ENCODE measurements at places on chromosomes 3 and 15. TPM values are rescaled to one million over a fixed set of nuclear protein-coding genes. Genes with fewer than 3 reads are reported as not detected.
A peak's percentile ranks its signal among the peaks of the same experiment; 100 is the strongest.

GRCh38 chr15:34650177-34650576, 66.7 kb upstream of the GOLGA8B start:
- no peaks in the 10 kb centered on the region for H3K36me3 ChIP-seq
- H3K4me3 ChIP-seq, result no peak overlapping the region
- no peaks in the 10 kb centered on the region for H3K4me1 ChIP-seq
- no peaks in the 10 kb centered on the region for H3K27me3 ChIP-seq
- no peak for DNase-seq

DNA sequence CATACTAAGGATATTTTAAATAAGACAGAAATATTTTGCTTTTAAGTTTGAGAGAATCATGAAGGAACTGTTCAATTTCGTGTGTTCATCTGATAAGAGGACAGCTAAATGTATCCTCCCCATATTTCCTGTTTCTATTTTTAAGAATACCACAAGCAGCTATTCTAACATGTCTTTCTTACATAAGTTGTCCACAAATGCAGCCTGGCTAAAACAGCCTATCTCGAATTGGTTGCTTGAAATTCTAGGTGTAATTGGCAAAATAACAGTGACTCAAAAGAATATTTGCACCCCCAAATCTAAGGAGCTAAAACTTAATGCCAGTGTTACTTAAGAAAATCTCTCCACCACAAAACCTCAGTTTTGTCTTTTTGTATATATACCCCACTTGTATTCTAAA, 35.0 kb downstream of the BTLA start:
- no peaks in the 10 kb centered on the region for H3K36me3 ChIP-seq
- H3K4me1 ChIP-seq, result no peaks in the 10 kb centered on the region
- H3K27me3 ChIP-seq, result no peaks in the 10 kb centered on the region
- no peak overlapping the region for H3K4me3 ChIP-seq
- H3K27ac ChIP-seq, result no peak overlapping the region

DNA sequence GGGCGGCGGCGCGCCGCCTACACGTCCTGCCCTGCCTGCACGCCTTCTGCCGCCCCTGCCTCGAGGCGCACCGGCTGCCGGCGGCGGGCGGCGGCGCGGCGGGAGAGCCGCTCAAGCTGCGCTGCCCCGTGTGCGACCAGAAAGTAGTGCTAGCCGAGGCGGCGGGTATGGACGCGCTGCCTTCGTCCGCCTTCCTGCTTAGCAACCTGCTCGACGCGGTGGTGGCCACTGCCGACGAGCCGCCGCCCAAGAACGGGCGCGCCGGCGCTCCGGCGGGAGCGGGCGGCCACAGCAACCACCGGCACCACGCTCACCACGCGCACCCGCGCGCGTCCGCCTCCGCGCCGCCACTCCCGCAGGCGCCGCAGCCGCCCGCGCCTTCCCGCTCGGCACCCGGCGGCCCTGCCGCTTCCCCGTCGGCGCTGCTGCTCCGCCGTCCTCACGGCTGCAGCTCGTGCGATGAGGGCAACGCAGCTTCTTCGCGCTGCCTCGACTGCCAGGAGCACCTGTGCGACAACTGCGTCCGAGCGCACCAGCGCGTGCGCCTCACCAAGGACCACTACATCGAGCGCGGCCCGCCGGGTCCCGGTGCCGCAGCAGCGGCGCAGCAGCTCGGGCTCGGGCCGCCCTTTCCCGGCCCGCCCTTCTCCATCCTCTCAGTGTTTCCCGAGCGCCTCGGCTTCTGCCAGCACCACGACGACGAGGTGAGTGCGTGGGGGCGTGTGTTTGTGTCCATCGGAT, 602 bp downstream of the TRIM71 start:
- H3K27ac ChIP-seq, result no peak overlapping the region
- peak; percentile 61 for DNase-seq
- peaks cover 71% of the 10 kb centered on the region for H3K27me3 ChIP-seq
- H3K36me3 ChIP-seq, result no peaks in the 10 kb centered on the region

GRCh38 chr3:177213801-177214535, 16.7 kb upstream of the TBL1XR1 start:
- H3K36me3 ChIP-seq, result no peaks in the 10 kb centered on the region
- H3K27ac ChIP-seq, result no peak overlapping the region
- no peaks in the 10 kb centered on the region for H3K27me3 ChIP-seq
- no peaks in the 10 kb centered on the region for H3K4me1 ChIP-seq

Gene HRG
- polyA plus RNA-seq, result not detected

Gene GOLGA8M
- not detected for polyA plus RNA-seq

Gene TMC3
- polyA plus RNA-seq, result not detected

GRCh38 chr3:120417272-120417911, 33.4 kb downstream of the FSTL1 start:
- peaks cover 21% of the 10 kb centered on the region for H3K36me3 ChIP-seq
- H3K4me1 ChIP-seq, result peaks cover 27% of the 10 kb centered on the region
- peak; percentile 89 for DNase-seq
- H3K4me3 ChIP-seq, result peak overlapping the region; percentile 46
- peak overlapping the region; percentile 98 for H3K27ac ChIP-seq

- no peak for DNase-seq
- H3K4me1 ChIP-seq, result no peaks in the 10 kb centered on the region
- H3K4me3 ChIP-seq, result no peak overlapping the region
Measured at GRCh38 chr3:99545941-99546580, 92.3 kb upstream of the COL8A1 start.

Gene GOLGA8T
- 0.06 TPM for polyA plus RNA-seq

Gene DPPA4
- not detected for polyA plus RNA-seq

Gene ANKRD63
- polyA plus RNA-seq, result not detected

Gene CPN2
- polyA plus RNA-seq, result not detected

- H3K4me3 ChIP-seq, result no peak overlapping the region
- no peak for DNase-seq
- no peaks in the 10 kb centered on the region for H3K36me3 ChIP-seq
- no peak overlapping the region for H3K27ac ChIP-seq
- no peaks in the 10 kb centered on the region for H3K27me3 ChIP-seq
Measured at GRCh38 chr3:28677581-28677980, 329.0 kb upstream of the AZI2 start.

DNA sequence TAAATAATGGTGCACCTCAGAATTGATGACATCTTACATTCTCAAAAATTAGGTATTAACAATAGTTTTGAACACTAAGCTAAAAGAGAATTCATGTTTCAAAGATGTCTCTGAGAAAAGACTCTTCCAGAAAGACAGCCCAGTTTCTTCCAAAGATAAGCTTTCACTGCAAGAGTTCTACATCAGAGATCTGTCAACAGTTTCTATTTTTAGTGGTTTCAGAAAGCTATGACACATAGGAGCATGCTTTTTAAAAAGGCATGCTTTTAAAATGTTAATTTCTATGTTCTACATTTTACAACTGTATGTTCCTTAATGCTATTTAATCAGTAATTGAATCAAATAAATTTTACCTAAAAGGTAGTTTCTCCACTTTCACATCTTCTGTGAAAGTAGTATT, 88.2 kb downstream of the PLOD2 start:
- no peaks in the 10 kb centered on the region for H3K4me1 ChIP-seq
- no peaks in the 10 kb centered on the region for H3K36me3 ChIP-seq
- no peak overlapping the region for H3K27ac ChIP-seq
- H3K27me3 ChIP-seq, result no peaks in the 10 kb centered on the region
- no peak overlapping the region for H3K4me3 ChIP-seq

DNA sequence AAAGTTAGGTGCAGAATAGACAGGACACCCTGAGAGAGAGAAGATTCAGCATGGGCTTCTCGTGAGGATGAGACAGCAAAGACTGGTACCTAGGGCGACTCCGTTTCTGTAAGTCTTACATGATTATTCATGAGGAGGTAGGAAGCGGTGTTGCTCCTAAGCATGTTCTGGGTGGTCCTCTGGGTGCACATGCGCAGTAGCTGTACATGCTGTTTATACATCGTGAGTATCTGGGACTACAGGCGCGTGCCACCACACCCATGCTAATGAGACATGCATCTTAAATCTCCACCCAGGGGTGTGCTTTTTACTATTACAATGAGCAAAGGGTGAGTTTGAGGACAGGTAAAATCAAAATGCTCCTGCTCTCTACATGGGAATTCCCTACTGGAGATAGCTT, 12.3 kb downstream of the ALPK3 start:
- no peaks in the 10 kb centered on the region for H3K27me3 ChIP-seq
- no peaks in the 10 kb centered on the region for H3K36me3 ChIP-seq
- peaks cover 27% of the 10 kb centered on the region for H3K4me1 ChIP-seq

DNA sequence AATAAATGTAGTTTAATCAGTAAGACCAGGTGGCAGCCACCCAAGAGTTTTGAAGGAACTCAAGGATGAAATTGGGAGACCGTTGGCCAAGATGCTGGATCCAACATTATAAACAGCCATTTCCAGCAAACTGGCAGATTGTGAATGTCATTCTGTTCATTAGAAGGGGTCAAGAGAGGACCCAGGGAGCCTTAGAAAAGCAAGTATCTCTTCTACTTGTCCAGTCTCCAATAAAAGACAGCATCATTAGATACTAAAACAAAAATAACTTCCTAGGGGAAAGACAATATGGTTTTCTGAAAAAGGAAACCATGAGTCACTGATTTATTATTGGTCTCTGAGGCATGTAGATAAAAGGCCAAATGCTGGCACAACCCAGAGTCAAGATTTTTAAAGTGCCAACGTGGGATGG, 67.9 kb downstream of the GADL1 start:
- peaks cover 8% of the 10 kb centered on the region for H3K4me1 ChIP-seq
- H3K36me3 ChIP-seq, result no peaks in the 10 kb centered on the region
- H3K27me3 ChIP-seq, result no peaks in the 10 kb centered on the region
- no peak for DNase-seq
- no peak overlapping the region for H3K4me3 ChIP-seq

Gene TRIP4
- polyA plus RNA-seq, result 20.3 TPM

DNA sequence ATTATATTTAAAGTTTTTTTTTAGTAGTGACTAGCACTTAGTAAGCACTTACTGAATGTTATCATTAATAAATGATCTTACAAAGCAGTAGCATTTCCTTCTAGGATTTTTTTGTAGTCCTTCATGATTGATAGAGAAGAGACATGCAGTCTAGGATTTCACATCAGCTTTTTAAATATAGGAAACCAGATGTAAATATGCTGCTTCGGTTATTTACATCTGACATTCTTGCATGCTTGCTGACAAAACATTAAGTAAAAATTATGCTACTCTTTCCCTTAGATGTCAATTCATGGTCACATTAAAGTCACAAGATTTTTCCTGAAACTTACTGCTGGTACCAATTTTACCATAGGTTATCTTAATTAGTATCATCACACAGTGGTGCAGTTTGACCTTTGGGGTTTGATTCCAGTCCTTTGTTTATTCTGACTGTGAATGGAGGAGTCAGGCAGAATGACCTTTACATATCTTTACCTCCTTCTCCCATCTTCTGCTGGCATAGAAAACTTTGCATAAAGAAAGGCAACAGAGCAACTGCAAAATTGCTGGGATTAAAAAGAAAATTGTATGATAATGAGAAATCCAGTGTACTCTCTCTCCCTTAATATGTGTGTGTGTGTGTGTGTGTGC, 286.5 kb downstream of the LPP start:
- H3K27ac ChIP-seq, result no peak overlapping the region
- no peaks in the 10 kb centered on the region for H3K36me3 ChIP-seq
- no peaks in the 10 kb centered on the region for H3K27me3 ChIP-seq
- no peak for DNase-seq

DNA sequence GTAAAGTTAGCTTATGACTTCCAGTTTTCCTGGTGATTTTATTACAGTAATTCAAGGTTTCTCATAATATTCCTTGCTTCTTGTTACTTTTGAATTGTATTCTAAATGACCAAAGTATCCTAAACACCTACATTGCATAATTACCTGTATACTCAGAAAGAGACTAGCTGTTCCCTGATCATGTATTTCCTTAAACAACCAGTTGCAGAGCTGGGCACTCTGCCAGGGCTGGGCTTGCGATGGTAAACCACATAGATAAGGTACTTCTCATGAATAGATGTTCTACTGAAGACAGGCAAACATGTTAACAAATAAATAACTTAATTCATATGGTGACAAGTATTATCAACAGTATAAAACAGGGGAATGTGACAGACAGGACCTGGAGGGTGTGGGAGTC, 142.3 kb upstream of the WNT5A start:
- no peaks in the 10 kb centered on the region for H3K27me3 ChIP-seq
- no peak for DNase-seq
- no peaks in the 10 kb centered on the region for H3K36me3 ChIP-seq
- no peaks in the 10 kb centered on the region for H3K4me1 ChIP-seq
- no peak overlapping the region for H3K27ac ChIP-seq
- H3K4me3 ChIP-seq, result no peak overlapping the region

Gene SLC6A11
- polyA plus RNA-seq, result 0.03 TPM

- DNase-seq, result no peak
- no peaks in the 10 kb centered on the region for H3K36me3 ChIP-seq
- H3K4me3 ChIP-seq, result no peak overlapping the region
- no peak overlapping the region for H3K27ac ChIP-seq
- H3K4me1 ChIP-seq, result no peaks in the 10 kb centered on the region
Measured at GRCh38 chr15:90114451-90114901, 12.2 kb upstream of the IDH2 start.

- H3K4me1 ChIP-seq, result no peaks in the 10 kb centered on the region
- no peak overlapping the region for H3K27ac ChIP-seq
- H3K4me3 ChIP-seq, result no peak overlapping the region
- H3K27me3 ChIP-seq, result no peaks in the 10 kb centered on the region
- H3K36me3 ChIP-seq, result peaks cover 25% of the 10 kb centered on the region
Measured at GRCh38 chr3:150588027-150588830, 14.9 kb upstream of the SELENOT start.
